Suppressor macrophage treated with lipopolysaccharide for 4 hours (primary cell): ENCODE measurements at places on chromosomes 13 and 19.

GRCh38 chr13:49225223-49226042 lies 5.3 kb downstream of the MLNR start:
- DNase-seq, result peak; percentile 45

DNA sequence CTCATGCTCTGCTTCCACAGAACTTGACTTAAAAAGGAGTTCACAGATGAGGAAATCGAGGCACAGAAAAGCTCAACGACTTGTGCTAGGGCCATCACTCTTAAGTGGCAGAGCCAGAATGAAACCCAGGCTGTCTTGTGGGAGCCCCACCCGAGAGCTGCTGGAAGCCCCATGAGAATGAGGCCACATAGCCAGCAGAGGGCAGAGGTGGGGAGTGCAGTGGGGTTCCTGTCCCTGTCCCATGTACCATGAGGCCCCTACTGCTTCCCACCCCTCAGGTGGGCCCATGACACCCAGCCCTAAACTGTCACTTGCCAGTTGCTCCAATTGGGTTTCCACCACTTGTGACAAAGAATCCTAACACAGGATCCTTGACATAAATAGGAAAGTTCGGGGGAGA lies 175.9 kb downstream of the IRS2 start:
- DNase-seq, result peak; percentile 46

- no peak for DNase-seq
Measured at GRCh38 chr13:93183302-93183701, 43.3 kb upstream of the GPC6 start.

DNA sequence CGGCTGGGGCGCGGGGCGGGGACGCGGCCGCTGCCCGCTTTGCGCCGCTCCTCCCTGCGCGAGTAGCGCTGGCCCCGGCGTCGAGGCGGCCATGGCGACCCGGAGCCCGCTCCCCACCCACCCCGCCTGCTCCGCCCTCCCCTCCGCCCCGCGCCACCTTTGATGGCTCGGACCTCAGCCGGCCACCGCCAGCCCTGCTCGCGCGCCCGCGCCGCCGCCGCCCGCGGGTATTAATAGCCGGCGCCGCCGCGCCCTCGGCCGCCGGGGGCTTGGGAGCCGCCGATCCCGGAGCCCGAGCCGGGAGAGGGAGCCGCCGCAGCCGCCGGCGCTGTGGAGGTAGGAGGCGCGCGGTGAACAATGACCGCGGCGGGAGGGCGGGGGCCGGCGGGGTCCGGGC lies 261 bp downstream of the FARP1 start:
- DNase-seq, result no peak

- DNase-seq, result no peak
Measured at GRCh38 chr19:2701361-2702169, 929 bp downstream of the GNG7 start.

- no peak for DNase-seq
Measured at GRCh38 chr19:30078381-30078910, 136.4 kb downstream of the URI1 start.

GRCh38 chr19:35114353-35115176 lies 1.1 kb upstream of the FXYD3 start:
- peak; percentile 59 for DNase-seq

DNA sequence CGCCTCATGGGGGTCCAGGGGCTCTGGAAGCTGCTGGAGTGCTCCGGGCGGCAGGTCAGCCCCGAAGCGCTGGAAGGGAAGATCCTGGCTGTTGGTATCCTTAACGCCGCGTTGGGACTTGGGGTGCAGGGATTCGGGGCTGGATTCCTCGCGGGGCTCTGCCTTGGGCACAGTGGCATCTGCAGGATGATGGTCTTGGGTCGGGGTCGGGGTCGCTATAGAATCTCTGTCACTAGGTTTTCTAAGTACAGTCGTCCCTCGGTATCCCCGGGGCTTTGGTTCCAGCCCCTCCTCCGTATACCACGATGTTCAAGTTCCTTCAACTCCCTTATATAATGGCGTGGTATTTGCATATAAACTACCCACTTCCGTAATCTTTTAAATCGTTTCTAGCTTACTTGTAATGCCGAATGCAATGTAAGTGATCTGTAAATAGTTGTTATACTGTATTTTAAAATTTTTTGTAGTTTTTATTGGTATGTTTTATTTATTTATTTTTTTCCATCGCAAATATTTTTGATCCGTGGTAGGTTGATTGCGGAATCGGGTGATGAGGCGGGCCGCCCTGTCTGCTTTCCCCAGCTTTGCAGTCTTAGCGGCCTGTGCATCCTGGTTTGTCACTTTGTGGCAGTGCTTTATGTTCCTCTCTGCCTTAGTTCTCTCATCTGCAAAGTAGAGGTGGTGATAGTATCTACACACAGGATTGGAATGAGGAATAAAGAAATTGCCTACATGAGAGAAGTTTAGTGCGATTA lies 606 bp downstream of the ERCC5 start:
- peak; percentile 72 for DNase-seq

- no peak for DNase-seq
Measured at GRCh38 chr19:24159707-24160106, 72.7 kb downstream of the ZNF254 start.

- DNase-seq, result no peak
Measured at GRCh38 chr13:96948127-96948526, 46.1 kb downstream of the OXGR1 start.

GRCh38 chr19:51904331-51905165 lies at the start of gene ZNF649:
ZNF649 (minus strand) TSS chr19:51905017; CDS start chr19:51900107, 4,910 bp downstream.
- DNase-seq, result peak; percentile 94

DNA sequence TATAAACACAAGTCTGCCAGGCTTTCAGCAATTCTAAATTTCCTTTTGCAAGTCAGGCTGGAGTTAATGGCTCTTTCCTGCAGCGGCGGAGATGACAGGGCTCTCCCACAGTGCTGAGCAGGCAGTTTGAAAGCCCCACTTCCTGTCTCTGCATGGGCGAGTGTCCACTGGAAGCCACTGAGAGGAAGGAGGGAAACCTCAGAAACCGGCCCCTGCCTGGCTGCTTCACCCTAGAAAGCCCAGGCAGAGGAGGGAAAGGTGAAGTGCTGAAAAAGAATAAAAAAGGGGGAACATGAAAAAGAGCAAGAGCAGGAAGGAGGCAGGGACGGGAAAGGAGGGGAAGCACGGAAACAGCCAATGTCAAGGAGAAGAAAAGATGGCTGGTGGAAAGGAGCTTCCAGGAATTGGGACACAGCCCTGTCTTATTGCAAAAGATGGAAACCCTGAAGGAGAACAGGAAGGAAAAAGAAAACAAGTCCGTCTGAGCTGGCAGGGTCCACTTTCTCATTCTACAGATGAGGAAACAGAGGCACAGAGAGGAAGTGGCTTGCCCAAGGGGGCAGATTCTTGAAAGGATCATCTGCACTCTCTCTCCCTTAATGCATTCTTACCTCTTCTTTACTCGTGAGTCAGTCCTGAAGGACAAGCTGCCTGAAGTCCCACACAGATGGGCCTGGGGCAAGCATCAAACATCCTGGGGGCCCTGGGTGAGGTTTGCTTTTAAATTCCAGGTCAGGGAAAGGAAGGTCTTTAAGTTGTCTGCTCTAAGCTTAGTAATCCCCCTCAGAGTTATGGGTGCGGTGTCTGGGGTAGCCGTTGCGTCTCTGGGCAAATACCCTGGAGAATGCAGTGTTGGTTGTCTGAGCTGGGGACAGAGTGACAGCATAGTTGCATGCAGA lies 38.8 kb upstream of the ALOX5AP start:
- peak; percentile 71 for DNase-seq

- no peak for DNase-seq
Measured at GRCh38 chr19:2233601-2234280, 2.4 kb downstream of the PLEKHJ1 start.

- DNase-seq, result no peak
Measured at GRCh38 chr13:21668732-21669275, 2.1 kb upstream of the FGF9 start.

GRCh38 chr13:85601526-85601925 lies 197.7 kb downstream of the SLITRK6 start:
- no peak for DNase-seq

DNA sequence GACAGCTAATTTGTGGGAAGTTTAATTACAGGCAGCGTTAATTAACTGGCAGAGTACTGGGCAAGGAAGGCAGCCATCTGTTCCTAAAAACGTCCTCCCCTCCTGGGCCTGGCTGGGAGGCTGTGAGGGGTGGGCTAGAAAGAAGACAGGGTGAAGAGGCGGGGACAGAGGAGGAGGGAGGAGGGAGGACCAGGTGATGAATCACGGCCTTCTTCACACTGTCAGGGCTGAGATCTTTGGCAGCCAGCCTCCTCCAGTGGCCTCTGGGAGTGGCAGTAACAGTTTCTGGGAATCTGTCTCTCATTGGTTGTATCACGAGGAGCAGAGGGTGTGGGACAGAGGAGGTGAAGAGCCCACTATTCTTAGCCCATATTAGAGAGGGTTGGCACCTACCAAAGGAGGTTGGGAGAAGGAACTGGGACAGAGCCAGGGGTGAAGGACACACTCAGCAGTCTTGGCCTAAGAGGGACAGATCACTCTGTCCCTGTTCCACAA lies 9.6 kb upstream of the ZNRF4 start:
- DNase-seq, result no peak

- DNase-seq, result peak; percentile 71
Measured at GRCh38 chr19:6740589-6741343, 1.3 kb downstream of the TRIP10 start.

GRCh38 chr13:34933349-34933748 lies 8.7 kb upstream of the NBEA start:
- DNase-seq, result no peak

DNA sequence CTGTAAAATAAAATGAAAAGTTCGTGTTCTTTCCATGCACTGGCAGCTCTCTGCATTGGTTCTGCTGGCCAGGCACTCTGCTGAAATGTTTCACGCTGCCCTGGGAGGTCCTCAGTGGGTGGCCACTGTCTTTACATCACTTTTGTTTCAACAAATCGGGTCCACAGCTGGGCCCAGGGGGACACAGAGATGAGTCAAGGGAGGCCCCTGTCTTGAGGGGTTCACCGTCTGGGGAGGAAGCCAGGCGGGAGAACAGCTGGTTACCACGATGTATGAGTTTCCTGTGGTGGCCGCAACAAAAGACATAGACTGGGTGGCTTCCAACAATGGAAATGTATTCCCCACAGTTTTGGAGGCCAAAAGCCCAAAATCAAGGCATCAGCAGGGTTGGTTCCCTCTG lies 5.1 kb upstream of the KLF2 start:
- DNase-seq, result no peak

DNA sequence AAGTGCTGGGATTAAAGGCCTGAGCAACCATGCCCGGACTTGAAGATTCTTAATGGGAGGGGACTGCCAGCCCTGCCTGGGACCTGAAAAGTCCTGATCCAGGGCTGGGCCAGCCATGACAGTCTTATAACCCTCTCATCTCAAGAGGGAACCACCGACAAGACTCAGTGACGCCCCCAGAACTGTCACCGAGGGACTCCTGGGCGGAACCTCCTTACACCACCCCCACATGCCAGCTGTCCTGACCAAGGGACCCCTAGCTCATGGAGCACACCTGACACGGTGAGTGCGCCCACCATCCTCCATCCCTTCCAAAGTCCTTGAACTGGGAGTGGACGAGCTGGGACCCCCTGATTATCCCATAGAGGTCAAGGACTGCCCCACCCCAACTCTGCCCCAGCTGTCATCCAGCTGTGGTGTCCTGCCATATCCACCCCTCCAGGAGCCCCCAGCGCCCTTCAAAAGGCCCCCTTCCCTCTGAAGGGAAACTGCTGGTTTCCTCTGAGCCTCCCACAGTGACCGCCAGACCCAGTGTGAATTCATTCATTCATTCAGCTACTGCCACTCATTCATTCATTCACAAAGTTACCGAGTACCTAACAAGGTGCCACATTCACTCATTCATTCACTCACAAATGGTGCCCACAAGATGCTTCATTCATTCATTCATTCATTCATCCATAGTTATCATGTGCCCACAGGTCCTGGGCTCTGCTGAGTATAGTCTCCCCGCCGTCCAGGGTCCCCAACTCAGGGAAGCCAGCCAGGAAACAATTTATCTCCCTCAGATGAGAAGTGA lies 3.7 kb downstream of the NDUFA11 start:
- no peak for DNase-seq

DNA sequence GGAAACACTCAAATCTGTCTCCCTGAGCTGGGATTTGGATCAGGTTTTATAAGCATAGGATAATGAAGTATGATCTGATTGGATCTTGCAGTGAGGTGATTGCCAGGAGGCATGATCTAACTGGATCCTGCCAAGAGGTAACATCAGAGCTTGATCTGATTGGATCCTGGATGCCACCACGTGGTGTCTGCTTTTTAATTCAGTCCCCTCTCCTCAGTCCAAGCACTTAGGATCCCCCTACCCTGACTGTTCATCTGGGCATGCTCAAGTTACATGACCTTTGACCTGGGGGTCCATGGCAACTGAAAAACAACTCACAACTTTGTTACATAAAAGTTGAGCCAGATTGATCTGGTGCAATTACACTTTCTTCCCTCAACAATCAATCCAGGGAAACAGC lies 47.5 kb upstream of the LSM14A start:
- DNase-seq, result no peak

DNA sequence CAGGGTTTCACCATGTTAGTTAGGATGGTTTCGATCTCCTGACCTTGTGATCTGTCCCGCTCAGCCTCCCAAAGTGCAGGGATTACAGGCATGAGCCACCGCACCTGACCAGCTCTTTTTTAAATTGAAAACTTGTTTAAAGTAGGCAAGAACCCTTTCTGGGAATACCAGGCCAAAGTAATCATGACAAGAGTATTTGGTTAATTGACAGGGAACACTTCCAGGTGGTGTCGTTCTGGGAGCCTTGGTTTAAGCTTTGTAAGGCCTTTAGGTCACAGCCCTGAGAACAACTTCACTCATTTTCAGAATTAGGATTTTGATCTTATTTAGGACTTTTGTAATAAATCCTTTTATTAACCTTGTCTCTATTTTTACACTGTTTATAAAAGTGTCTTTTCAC lies 115.2 kb downstream of the LMO7 start:
- no peak for DNase-seq

DNA sequence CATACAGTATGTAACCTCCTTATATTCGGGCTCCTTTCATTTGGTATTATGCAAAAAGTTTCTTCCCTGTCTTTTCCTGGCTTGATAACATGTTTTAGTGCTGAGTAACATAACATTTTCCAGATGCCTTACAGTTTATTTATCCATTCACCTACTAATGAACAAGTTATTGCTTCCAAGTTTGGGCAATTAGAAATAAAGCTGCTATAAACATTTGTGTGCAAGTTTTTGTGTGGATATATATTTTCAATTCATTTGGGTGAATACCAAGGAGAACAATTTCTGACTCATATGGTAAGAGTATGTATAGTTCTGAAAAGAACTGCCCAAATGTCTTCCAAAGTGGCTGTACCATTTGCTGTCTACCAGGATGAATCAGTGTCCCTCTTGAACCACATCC lies 360.9 kb downstream of the PCDH17 start:
- DNase-seq, result no peak

DNA sequence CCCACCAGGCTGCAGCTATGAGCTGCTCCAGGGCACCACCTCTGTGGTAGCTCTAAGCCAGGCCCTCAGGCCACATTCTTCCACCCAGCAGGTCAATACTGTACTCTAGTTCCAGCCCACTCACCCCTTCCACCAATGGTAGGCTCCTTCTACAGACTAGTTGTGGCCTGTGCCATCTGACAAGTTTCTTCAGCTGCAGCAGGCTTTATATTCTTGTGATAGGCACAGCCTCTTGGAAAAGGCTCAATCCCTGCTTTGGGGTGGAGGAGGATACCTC lies 8.5 kb downstream of the MICU2 start:
- no peak for DNase-seq

- peak; percentile 50 for DNase-seq
Measured at GRCh38 chr13:26872525-26873385, 112.2 kb upstream of the GPR12 start.

- DNase-seq, result no peak
Measured at GRCh38 chr13:34161931-34162543, 344.1 kb downstream of the RFC3 start.
